ENCODE measurements at places on chromosomes 1 and 21.
A peak's percentile ranks its signal among the peaks of the same experiment; 100 is the strongest.

DNA sequence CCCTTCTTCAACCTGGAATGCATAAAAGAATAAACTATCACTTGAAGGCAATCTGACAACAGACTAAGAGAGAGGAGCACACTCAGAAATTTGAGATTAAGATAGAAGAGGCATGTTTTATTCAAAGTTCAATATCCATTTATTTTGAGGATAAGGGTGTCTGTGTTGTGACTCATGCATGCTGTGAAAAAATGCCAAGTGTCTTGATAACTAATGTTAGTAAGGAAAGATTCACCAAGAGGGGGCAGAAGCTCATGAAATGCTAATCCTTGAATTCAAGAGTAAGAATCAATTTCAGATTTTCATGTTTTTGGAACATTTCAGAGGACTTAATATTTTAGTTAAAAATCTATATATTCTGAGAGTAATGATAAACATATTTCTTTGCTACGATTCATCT lies 94.0 kb downstream of the IFI44 start:
- DNase-seq, result no peak

DNA sequence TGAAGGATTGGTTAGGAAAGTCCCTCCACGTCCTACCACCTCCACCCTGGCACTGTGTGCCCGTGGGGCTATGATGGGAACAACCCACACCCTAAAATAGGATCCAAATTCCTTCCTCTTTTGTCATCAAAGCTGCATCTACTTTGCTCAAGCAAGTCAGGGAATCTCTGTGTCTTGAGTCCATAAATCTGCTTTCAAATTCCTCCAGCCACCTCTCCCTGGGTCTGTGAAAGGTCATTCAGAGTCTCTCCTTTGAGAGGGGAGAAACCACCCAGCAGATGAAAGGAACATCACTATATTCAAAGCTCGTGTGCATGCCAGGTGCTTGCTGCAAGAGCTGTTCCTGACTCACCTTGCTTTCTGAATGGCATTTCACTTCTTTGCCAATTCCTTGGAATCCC lies 243.6 kb downstream of the TM2D1 start:
- no peak for DNase-seq

DNA sequence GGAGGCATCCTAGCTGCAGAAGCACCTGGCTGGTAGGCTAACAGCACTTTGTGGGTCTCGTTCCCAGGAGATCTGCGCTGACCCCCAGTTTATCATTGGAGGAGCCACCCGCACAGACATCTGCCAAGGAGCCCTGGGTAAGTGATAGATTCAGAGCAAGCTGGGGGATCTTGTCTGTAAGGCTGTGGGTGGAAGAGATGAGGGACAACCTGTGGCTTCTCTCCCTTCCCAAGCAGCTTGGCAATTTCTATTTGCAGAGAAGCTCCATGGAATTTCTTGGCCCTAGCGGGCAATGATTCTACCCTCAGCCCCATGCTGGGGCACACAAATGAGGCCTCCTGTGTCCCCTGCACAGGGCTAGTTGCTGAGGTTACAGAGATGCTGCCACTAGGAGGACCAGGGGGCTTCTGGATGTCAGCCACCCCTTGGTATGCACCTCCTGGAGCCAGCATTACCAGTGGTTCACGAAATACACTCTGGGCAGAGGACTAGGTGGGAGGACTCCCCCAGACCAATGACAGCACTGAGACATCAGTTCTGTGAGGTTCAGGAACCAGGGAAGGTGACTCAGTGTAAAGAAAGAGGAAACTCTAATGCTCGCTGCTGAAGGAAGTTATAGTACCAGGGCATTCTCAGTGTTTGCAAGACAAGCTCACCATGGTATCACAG lies 5.5 kb downstream of the CAPN2 start:
- peak; percentile 64 for DNase-seq

GRCh38 chr1:39886757-39887231 lies 3.5 kb upstream of the TRIT1 start:
- DNase-seq, result no peak

DNA sequence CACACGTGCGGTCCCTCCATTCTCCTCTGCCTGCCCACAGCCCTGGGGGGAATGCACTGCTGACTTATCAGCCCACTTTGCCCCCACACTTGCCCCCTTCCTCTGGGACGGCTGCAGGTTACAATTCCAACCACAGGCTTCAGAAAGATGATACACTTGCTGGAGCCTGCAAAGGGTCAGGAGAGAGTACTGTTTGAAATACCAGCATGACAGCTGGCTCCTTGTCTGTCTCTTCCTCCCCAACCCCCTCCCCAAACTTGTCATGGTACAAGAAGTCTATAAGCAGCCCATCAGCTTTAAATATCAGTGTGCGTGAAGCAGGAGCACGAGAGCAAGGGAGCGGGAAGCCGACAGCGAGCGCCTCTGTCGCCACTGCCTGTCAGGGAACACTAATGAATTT lies 62.4 kb downstream of the ERI3 start:
- DNase-seq, result no peak

- DNase-seq, result no peak
Observed at GRCh38 chr1:199815947-199816346, 211.6 kb upstream of the NR5A2 start.

GRCh38 chr1:93851327-93851712 lies 27.7 kb downstream of the DNTTIP2 start:
- DNase-seq, result no peak

- DNase-seq, result no peak
Observed at GRCh38 chr1:224698015-224698451, 81.9 kb downstream of the CNIH3 start.

DNA sequence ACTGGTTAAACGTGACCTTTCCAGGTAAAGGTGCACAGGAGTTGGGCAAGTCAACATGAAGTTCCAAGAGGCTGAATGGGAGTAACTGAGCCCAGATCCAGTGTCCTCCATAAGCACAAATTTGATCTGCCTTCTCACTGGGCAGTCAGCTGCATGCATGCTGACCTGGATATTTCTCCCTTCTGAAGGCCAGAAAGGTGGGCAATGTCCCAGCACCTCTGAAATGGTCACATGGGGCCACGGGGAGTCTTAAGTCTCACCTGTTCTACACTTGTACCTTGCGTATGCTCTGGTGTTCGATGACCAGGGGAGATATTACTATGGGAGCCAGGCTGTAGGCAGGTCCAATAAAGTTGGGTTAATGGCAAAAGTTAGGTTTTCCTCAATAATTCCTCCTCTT lies 240.2 kb downstream of the SIPA1L2 start:
- DNase-seq, result no peak

GRCh38 chr1:221337106-221337505 lies 404.8 kb downstream of the DUSP10 start:
- DNase-seq, result no peak

- no peak for DNase-seq
Observed at GRCh38 chr1:24323281-24323680, 4.1 kb downstream of the GRHL3 start.

DNA sequence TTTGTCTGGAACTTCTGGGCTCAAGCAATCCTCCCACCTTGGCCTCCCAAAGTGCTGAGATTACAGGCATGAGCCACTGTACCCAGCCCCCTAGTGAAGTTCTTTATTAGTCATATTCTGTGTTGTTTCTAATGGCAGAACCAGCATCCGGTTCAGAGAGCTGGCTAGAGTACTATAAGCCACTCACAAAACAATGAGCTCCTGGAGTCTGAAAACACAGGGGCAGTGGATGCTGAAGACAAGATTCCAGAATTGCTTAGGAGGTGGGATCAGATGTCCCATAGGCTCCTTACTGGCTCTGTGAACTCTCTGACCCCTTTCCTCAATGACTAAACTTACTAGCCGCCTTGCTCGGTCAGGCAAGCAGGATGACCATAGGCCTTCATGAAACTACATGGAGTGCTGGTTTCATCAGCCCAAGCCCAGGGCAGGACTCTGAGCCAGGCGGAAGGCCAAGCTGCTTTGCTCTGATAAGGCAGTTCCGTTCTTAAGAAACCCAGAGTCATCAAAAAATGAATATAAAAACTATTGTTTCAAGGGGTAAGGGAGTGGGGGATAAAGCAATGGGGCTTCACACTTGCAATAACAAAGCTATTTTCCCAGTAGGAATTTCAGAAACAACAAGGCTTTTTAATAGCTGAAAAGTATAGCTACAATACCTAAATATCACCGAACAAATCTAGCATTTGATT lies 8.1 kb downstream of the MTHFR start:
- DNase-seq, result no peak

DNA sequence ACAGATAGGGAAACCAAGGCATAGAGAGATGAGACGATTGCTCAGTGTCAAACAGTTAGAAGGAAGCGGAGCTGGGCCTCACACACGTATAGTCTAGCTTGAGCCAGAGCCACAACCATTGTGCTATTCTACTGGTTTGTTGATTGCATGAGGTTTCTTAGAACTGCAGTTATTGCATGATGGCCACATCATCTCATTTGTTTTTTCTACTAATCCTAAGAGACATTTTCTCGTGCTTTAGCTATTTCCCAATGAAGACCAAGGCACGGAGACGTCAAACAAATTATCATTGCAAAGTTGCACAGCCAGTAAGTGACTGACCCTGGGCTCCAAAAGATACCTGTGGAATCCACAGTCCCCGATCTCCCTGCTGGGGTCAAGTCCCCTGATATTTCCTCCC lies 25.1 kb upstream of the ZNF362 start:
- no peak for DNase-seq

DNA sequence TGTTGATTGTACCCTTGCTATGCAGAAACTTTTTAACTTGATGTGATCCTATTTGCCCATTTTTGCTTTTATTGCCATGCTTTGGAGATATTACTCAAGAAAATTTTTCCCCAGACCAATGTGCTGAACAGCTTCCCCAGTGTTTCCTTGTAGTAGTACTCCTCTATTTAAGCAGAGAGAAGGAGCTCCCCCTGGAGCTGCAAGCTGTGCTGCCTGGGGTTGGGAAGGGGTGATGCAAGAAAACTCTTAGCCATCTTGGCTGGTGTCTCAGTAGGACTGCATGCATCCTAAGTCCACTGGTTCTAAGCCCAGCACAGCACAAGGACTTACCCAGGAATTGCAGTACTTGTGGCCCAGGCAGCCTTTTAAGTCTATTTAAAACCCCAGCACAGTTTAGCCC lies 121.6 kb downstream of the NTMT2 start:
- no peak for DNase-seq

DNA sequence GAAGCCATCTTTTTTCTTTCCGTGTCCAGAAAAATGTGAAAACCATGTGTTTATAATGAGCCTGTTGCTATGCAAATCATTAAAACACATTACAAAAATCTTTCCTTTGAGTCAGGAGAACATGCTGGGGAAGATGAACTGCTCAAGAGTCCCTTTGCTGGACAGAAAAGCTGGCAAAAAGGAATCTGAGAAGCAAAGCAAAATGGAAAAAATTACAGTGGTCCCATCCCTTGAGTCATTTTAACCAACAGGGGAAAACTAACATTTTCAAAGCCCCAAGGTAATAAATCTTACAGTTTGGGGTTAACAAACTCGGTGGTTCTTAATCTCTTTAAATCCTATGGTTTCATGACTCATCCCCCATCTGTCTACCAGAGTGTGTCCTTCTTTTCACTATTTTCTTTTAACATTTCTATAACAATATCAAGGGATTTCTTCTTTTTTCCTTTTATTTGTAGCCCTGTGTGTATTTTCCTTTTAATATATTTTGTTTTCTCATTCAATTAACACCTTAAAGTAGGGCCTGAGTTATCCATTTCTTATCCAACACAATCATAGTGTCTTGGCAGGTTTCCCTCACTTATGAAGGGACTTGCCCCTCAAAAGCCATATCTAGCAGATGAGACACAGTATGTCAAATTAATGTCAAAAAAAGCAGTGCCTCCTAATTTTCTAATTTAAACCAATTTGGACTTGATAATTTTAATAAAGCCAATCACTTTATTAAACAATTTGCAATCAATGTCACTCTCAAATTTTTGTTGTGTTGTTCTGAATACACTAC lies 105.4 kb downstream of the PTPN14 start:
- DNase-seq, result no peak

- no peak for DNase-seq
Observed at GRCh38 chr1:160208557-160209320, 3.6 kb downstream of the PEA15 start.

GRCh38 chr1:42142894-42143675 lies 10.1 kb upstream of the GUCA2B start:
- no peak for DNase-seq

DNA sequence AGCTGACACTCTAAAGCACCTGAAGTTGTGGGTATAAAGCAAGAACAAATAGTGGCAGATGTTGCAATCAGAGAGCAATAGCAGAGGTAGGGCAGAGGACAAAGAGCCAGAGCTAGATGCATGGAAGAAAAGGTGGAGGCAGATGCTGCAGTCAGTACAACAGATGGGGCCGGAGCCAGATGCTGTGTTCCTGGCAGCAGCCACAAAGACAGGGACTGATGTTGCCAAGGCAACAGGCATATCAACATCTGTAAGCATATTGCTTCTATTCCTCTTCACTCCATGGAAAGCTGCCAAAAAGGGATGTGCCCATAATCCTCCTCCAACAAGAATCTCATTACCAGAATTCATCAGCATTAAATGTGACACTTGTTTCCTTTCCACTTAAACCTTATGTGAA lies 108.0 kb downstream of the TNNI3K start:
- DNase-seq, result no peak

- DNase-seq, result peak; percentile 70
Observed at GRCh38 chr1:28208818-28209441, 23.9 kb downstream of the DNAJC8 start.

DNA sequence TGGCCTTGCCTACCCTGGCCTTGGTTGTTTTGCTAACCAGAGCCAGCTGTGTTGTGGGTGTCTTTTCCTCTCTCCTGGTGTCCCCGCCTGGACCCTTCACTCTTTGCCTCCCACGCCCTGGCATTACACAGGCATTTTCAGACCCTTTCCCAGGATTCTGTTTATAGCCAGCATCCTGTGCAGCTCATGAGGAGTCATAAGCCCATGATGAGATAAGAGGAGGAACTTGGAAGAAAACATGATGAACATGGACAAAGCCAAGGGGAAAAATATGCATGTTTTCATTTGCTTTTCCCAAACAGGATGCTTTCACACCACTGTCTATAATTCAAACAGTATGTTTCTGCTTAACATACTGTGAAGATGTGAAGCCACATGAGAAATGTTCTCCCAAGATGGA lies 18.7 kb upstream of the WARS2 start:
- DNase-seq, result no peak

GRCh38 chr1:220826729-220827128 lies 40.0 kb downstream of the MTARC1 start:
- no peak for DNase-seq

DNA sequence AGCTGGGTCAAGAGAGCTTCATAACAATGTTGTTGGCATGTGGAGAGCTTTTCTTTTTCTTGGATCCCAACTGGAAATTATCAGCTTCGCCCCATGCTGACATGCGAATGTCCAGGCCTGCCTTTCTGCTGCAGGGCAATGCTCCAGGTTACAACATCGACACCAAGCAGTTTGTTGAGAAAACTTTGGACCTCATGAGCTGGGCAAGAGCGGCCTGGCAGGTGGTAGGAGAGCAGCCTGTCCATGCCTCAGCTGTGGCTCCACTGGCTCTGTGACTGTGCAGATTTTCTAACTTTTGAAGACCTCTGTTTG lies 41.4 kb downstream of the MTARC1 start:
- DNase-seq, result no peak

GRCh38 chr1:84090447-84091245 lies 53.4 kb upstream of the PRKACB start:
- peak; percentile 56 for DNase-seq
